ENCODE measurements at places on chromosomes 12 and 14.

DNA sequence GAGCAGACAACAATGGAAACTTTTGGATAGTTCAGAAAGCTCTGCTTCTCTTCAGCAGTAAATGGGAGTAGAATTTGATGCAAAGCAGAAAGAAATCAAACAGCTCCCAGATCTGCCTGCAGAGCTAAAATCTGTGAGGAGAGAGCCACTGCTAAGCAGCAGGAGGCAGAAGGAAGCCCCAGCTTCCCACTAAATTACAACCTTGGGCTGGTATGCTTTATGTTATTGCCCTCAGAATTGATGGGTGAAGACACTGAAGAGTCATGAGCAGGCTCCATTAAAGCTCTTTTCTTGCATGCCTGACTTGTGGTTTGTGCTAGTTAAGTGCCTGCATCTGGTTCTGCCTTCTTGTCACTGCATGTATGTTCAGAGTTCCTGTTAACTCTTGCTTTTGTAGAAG, 8.4 kb downstream of the ZC2HC1C start:
- no peak for DNase-seq

GRCh38 chr12:130849561-130850417, 10.7 kb upstream of the STX2 start:
- no peak for DNase-seq

- DNase-seq = no peak
These were observed 3.1 kb downstream of the FAM222A start for GRCh38 chr12:109716512-109717389.

DNA sequence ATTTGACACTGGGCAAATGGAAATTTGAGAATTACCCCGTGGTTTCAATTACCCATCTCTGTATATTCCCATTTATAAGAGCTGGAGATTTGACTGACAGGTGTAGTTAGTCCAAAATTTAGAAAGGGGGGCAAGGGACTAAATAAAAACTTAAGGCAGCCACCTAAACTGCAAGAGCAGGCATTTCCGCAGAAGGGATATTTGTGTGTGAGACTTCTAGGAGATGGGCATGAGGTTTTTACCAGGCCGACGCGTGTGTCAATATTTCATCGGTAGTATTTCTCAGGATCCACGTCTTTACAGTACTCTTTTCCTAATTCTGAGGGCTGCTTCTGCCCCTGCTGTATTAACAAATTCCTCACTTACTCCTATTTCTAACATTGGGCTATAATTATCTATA, 1.4 kb downstream of the FAR2 start:
- no peak for DNase-seq

GRCh38 chr14:62247266-62247665, 485.0 kb downstream of the SNAPC1 start:
- DNase-seq = no peak

DNA sequence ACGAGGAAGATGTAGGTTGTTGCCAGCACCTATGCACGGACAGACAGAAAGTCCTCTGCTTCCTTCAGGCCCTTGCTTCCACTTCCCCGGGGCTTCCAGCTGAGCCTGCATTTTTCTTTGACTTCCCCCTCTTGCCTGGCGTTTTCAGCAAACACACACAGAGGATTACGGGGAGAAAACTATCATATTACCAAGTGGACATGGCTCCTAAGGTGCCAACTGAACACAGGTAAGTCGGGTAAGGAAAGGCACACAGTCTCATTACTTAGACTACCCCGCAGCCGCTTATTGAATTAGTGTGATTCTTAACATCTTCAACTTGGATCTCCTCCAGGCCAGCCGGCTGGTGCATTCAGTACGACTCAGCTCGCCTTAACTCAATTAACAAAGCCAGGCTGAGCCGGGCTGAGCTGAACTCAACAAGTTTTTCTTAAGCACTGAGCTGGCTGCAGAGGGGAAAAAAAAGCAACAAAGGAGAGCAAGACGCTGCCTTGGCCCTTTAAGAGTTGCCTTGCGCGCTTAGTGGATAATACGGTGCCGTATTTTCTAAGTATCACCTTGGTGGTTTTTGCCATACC, 19.2 kb upstream of the MAP1LC3B2 start:
- no peak for DNase-seq

DNA sequence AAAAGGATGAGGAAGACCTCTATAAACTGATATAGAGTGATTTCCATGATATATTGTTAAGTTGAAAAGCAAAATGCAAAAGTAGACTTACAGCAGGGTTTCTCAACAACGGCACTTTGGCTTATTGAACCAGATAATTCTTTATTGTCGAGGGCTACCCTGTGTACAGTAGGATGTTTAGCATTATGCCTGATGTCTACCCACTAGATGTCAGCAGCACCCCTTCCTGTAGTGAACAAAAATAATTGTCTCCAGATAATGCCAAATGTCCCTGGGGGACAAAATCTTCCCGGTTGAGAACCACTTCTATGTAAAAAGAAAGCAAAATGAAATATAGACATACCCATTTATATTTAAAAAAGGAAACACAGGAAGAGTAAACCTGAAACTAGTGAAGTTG, 32.4 kb downstream of the ABCD2 start:
- no peak for DNase-seq

DNA sequence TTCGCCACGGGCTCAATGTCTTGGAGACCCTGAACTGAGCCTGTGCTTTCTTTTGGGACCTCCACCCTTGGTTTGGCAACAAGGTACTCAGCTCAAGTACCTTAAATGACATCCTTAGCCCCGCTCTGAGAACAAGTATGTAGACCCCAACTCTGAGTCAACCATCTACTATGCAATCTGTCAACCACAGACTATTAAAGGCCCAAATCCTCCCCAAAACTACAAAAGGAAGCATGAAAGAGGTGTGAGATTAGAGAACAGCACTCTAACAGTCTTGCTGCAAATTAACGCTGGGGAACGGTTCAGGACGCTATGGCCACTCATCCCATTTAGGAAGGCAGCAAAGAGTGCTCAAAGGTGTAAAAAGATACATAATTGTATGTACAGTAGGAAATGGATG, 52.1 kb downstream of the CCDC88C start:
- no peak for DNase-seq

- no peak for DNase-seq
These were observed 117.7 kb upstream of the NCOR2 start for GRCh38 chr12:124684971-124685688.

DNA sequence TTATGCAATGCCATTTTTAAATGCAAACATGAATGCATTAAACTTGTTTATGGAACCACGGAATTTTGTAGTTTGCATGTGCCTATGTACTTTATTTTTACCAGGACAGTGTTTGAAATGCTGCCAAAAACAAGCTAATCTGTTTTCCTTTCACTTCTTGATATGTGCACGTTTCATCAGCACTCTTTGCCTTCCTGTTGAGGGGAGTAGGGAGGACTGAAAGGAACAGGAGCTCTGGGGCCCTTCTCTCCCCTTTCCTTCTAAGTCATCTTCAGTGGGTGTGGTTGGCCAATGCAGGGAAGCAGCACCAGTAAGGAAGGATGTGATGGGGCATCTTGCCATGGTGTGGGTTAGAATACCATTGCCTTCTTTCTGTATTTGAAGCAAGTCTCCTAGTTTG, 12.1 kb upstream of the PPP4R4 start:
- DNase-seq = no peak

DNA sequence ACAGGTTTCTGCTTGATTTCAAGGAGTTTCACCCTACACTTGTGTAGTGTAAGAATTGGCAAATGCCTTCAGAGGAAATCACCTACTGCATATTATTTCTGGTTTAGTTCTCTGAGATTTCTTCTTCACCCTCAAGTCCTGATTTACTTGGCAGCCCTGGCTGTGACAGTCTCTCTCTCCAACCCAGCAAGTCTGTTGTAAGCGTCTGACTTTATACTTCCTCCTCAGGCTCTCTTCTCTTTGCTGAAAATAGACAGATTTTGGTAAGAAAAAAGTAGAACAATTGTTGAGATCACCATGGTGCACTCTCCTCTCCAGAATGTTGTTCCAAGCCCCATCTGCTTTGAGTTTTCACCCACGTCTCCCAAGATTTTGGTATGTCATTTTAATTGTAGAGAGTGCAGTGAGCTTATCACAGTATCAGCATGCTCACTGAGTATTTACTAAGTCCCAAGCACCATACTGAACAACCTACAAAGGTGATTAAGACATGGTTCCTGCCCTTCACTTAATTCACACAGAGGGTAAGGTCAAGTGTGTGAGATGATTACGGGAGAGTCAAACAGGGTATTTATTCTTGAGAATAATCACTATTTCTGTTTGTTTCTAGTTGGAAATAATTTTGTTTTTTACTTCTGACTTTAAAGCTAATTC, 148.7 kb downstream of the MDGA2 start:
- no peak for DNase-seq

DNA sequence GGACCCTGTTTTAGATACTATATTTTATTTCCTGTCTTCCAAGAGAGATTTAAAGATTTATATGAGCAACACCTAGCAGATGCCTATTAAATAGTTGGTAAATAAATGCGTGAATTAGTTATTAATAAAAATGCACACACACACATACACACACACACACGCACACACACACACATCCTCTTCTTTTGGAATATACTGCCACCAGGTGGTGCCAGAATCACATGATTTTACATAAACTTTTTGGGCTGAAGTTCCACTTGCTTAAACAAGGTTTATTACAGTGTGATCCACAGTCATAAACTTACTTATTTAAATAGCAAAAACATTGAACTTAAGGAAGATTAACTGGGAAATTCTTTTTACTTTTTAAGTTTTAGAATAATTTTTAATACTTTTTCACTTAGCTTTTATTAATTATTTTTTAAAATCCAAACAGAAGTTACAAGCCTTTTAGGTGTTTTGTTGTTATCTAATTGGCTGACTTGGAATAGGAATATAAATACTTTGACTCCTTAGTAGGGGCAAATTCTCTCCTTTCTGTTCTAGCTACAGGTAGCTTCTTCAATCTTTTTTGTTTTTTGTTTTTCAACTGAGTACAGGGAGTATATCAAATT, 17.5 kb downstream of the RAD51B start:
- DNase-seq = peak; percentile 41

DNA sequence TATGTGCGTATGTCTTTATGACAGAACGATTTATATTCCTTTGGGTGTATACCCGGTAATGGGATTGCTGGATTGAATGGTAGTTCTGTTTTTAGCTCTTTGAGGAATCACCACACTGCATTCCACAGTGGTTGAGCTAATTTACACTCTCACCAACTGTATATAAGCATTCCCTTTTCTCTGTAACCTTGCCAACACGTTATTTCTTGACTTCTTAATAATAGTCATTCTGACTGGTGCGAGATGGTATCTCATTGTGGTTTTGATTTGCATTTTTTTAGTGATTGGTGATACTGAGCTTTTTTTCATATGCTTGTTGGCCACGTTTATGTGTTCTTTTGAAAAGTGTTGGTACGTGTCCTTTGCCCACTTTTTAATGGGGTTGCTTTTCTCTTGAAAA, 49.7 kb downstream of the FRS2 start:
- DNase-seq = no peak

GRCh38 chr12:16323010-16323409, 24.4 kb upstream of the MGST1 start:
- no peak for DNase-seq

DNA sequence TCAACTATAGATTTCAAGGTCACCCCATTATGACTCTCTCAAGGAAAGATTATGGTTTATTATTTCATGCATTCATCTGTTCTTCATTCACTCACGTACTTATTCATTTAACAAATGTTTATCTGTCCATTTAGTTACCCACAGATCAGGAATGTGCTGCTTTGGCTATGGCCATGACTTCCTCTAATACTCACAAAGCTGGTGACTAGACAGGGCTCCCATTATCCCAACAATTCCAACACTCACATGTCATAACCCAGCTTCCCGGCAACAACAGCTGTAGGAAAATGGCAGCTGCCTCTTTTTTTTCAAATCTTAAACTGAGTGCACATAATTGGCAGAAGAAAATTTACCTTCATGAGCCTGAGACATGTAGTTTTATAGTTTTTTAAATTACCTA, 190.8 kb upstream of the CCDC196 start:
- DNase-seq = no peak

DNA sequence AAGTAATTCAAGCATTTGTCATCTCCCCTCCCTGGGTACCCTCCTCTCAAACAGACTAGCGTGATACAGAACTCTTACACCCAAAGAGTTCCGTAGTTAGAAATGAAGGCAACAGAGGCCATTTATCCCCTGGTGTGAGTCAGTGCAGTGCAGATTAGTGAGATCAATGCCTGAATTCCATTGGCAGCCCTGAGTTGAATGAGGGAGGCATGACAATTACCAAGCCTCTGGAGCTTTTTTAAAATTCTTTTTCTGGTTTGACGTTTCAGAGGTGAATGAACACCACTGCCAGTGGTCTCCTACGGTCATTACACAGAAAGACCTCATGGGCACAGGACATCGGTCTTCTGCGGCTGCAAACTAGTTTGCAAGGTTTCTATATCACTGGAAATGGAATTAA, 94.4 kb downstream of the PRIMA1 start:
- DNase-seq = no peak

DNA sequence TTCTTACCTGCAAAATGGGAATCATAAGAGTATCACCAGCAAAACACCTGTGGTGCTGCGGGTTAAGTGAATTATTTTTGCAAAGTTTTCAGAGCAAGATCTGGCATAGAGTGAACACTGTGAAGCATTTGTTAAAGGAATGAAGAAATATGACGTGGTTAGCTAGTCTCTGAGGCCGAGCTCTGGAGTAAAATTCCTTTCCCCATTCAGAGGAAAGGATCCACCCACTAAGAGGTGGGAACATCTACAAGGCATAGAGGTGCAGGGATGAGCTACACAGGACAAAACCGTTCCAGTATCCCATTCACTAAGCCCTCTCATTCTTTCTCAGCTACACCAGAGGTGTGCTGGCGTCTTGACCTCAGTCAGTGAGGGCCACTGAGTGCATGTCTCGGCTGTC, 48.5 kb downstream of the JAG2 start:
- DNase-seq = no peak

DNA sequence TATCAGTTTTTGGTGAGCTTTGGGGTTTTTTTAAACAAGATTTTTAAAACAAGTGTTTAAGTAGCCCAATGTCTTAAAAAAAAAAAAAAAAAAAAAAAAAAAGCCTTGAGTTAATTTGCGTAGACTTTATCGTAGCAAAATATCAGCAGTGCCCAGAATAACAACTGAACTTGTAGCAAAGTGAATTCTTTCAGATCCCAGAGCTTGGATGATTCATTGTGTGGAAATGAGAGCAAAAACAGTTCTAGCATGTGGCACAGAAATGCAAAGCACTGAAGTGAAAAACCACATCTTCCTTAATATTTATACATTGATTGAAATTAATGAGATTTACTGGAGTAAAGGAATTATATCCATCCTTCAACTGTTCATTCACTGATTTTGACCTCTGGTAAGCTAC, 258.1 kb downstream of the EGLN3 start:
- DNase-seq = no peak

- DNase-seq = no peak
These were observed 63.5 kb downstream of the CLMN start for GRCh38 chr14:95256002-95256775.

GRCh38 chr12:1680804-1681492, 9.9 kb upstream of the ADIPOR2 start:
- DNase-seq = no peak

DNA sequence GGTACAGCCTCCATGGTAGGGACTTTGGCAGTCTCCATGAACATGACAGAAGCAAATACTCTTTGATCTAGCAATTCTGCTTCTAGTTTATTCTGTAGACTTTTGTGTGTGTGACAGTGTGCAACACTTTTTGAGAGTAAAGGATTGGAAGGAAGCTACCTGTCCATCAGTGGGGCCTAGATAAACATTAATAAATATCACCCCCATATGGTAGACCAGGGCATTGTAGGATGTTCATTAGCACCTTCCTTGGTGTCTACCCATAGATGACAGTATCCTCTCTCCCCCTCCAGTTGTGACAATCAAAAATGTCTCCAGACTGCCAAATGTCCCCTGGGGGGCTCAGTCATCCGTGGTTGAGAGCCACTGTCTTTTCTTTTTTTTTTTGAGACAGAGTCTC, 10.8 kb downstream of the SNRNP35 start:
- DNase-seq = no peak

Measured in activated T-helper 2 cell treated with anti-CD3 and anti-CD28 coated beads, Interferon-gamma antibody, Interleukin-2, Interleukin-4, amounts not matched to agents 10 μg/mL and 5 μg/mL and 100 μg/mL, durations not matched to agents 14 hours and 24 hours and 36 hours (primary cell).